ENCODE measurements at places on chromosomes 13 and 19. TPM values are rescaled to one million over a fixed set of nuclear protein-coding genes. Genes with fewer than 3 reads are reported as not detected.

GRCh38 chr13:27952876-27953675 is 16.0 kb downstream of the CDX2 start:
- peaks cover 45% of the 10 kb centered on the region for H3K27me3 ChIP-seq
- H3K4me3 ChIP-seq, result peak overlapping the region; percentile 39
- no peak for DNase-seq
- H3K27ac ChIP-seq, result no peak overlapping the region
- H3K4me1 ChIP-seq, result peaks cover 7% of the 10 kb centered on the region
- H3K36me3 ChIP-seq, result no peaks in the 10 kb centered on the region

GRCh38 chr19:52946322-52947310 is 16.1 kb downstream of the ZNF816 start:
- H3K4me3 ChIP-seq, result no peak overlapping the region
- no peaks in the 10 kb centered on the region for H3K27me3 ChIP-seq
- no peaks in the 10 kb centered on the region for H3K36me3 ChIP-seq

DNA sequence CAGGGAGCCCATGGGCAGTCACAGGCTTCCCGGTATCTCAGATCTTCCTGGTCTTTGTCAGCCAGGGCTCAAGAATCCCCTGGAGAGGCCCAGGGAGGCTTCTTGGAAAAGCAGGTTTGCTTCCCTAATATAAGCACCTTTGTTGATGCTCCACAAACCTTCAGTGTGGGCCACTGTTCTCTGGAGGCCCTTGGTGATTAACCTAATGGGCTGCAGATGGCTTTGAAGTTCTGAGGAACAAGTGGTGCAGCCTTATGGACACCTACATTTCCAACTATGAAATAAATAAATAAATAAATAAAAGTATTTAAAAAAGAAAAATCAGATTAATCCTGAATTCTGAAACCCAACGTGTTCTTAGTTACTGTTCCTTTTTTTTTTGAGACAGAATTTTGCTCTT is at the start of gene BSPH1:
BSPH1 (minus strand) TSS at position 101 of the 400 bp plus-strand sequence; CDS start at position 12, 89 bp downstream.
- no peaks in the 10 kb centered on the region for H3K36me3 ChIP-seq
- no peak within 1 kb of the TSS for H3K27ac ChIP-seq
- H3K4me3 ChIP-seq, result no peak within 1 kb of the TSS
- H3K27me3 ChIP-seq, result no peaks in the 10 kb centered on the region
- DNase-seq, result no peak

GRCh38 chr19:40600570-40601133 is 517 bp upstream of the LTBP4 start:
- no peaks in the 10 kb centered on the region for H3K36me3 ChIP-seq
- H3K4me1 ChIP-seq, result no peaks in the 10 kb centered on the region
- no peak for DNase-seq
- H3K4me3 ChIP-seq, result no peak overlapping the region
- H3K27ac ChIP-seq, result peak overlapping the region; percentile 91
- no peaks in the 10 kb centered on the region for H3K27me3 ChIP-seq

KIR2DL3 gene
- total RNA-seq, result not detected

- no peak overlapping the region for H3K27ac ChIP-seq
- no peaks in the 10 kb centered on the region for H3K4me1 ChIP-seq
- no peak overlapping the region for H3K4me3 ChIP-seq
- no peak for DNase-seq
Measured at GRCh38 chr13:73417012-73417615, 358.3 kb downstream of the KLF5 start.

- H3K27ac ChIP-seq, result no peak overlapping the region
- no peaks in the 10 kb centered on the region for H3K27me3 ChIP-seq
- H3K36me3 ChIP-seq, result no peaks in the 10 kb centered on the region
Measured at GRCh38 chr13:73195091-73195490, 136.3 kb downstream of the KLF5 start.

DNA sequence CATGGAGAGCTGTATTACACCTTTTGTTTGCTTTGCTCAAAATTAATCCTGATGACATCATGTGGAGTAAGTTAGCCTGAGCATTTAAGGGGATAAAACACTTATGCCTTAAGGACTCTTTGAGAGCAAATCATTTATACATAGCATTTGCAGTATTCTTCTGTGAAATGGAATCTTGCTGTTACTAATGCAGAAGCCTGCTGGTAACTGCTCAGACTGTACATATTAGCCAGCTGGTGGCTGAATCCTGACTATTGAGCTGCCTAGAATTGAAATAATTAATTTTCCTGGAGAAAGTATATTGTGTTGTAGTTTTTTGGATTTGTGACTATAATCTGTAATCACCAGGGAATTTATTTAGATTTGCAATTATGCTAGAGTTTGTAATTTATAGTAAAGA is 363.2 kb downstream of the GPC6 start:
- H3K4me1 ChIP-seq, result no peaks in the 10 kb centered on the region
- no peak for DNase-seq
- H3K27ac ChIP-seq, result no peak overlapping the region
- H3K4me3 ChIP-seq, result no peak overlapping the region
- H3K36me3 ChIP-seq, result no peaks in the 10 kb centered on the region

LENG8 gene
- 82.6 TPM for total RNA-seq
